ENCODE measurements at places on chromosomes 7 and 10. TPM values are rescaled to one million over a fixed set of nuclear protein-coding genes. Genes with fewer than 3 reads are reported as not detected.

Gene RTKN2
- total RNA-seq, result 1.6 TPM

Gene CACNA2D1
- 18.3 TPM for total RNA-seq

Gene NUP42
- total RNA-seq, result 28.8 TPM

Gene RHEB
- total RNA-seq, result 92.7 TPM

Gene SHTN1
- 44.2 TPM for total RNA-seq

Gene GSDME
- total RNA-seq, result 11.7 TPM

Gene LRGUK
- 3.8 TPM for total RNA-seq

Gene AKR1C3
- total RNA-seq, result 61.8 TPM

Gene RAB19
- 11.5 TPM for total RNA-seq

Gene BTBD16
- total RNA-seq, result 1.2 TPM

Gene LMOD2
- total RNA-seq, result not detected

Gene ETV1
- total RNA-seq, result 28.6 TPM

Gene C7orf33
- total RNA-seq, result not detected

Gene ASIC3
- total RNA-seq, result 1.9 TPM

Gene TMEM225B
- 2.6 TPM for total RNA-seq

Gene CYP2E1
- total RNA-seq, result 2.9 TPM

Gene ALOX5
- 58.1 TPM for total RNA-seq

Gene ZSCAN25
- 20.4 TPM for total RNA-seq

Gene PON1
- not detected for total RNA-seq

Gene ELFN1
- 3.8 TPM for total RNA-seq

Gene ELN
- total RNA-seq, result 44.8 TPM

Gene PIP
- total RNA-seq, result 0.47 TPM

Gene NPFFR1
- total RNA-seq, result 0.09 TPM

Gene SFMBT2
- 15.3 TPM for total RNA-seq

Gene LRRC61
- total RNA-seq, result 17.1 TPM

Gene PLPP4
- 6.4 TPM for total RNA-seq

Gene DOCK4
- 38.9 TPM for total RNA-seq

Gene PRSS37
- not detected for total RNA-seq

Gene SPAM1
- total RNA-seq, result not detected

Gene ZNF479
- total RNA-seq, result not detected

Gene MYOZ1
- 3.5 TPM for total RNA-seq

Gene DRGX
- total RNA-seq, result not detected

Gene CPA2
- total RNA-seq, result not detected

Gene PAPSS2
- 84.2 TPM for total RNA-seq

Gene BRAF
- 43.9 TPM for total RNA-seq

Gene ATP6V0A4
- total RNA-seq, result 30.5 TPM

Gene AKR1E2
- total RNA-seq, result 5.8 TPM

Gene AGAP9
- 10.3 TPM for total RNA-seq

Gene EPHB6
- 17.4 TPM for total RNA-seq

Gene SLC13A1
- 10.1 TPM for total RNA-seq

Gene PPP1R9A
- total RNA-seq, result 25.7 TPM

Gene PLAU
- total RNA-seq, result 40.8 TPM

Gene ABCA13
- total RNA-seq, result 6.0 TPM

Gene CCNY
- 77.2 TPM for total RNA-seq

Gene SYCE1
- total RNA-seq, result 1.2 TPM

Gene PLCE1
- 8.7 TPM for total RNA-seq

Gene AGR2
- 164 TPM for total RNA-seq

Gene HOXA6
- 22.0 TPM for total RNA-seq

Gene ADAM12
- total RNA-seq, result 3.3 TPM

Gene ZNF655
- 66.8 TPM for total RNA-seq

Gene CTAGE6
- 0.13 TPM for total RNA-seq

Gene INTS1
- total RNA-seq, result 91.3 TPM

Gene NACAD
- 4.2 TPM for total RNA-seq

Gene HTR7
- total RNA-seq, result 0.38 TPM

Gene UCMA
- total RNA-seq, result not detected

Gene WDFY4
- 13.3 TPM for total RNA-seq
